Pulmonary artery endothelial cell (primary cell): ENCODE measurements at places on chromosomes 4 and X. TPM values are rescaled to one million over a fixed set of nuclear protein-coding genes. Genes with fewer than 3 reads are reported as not detected.

DNA sequence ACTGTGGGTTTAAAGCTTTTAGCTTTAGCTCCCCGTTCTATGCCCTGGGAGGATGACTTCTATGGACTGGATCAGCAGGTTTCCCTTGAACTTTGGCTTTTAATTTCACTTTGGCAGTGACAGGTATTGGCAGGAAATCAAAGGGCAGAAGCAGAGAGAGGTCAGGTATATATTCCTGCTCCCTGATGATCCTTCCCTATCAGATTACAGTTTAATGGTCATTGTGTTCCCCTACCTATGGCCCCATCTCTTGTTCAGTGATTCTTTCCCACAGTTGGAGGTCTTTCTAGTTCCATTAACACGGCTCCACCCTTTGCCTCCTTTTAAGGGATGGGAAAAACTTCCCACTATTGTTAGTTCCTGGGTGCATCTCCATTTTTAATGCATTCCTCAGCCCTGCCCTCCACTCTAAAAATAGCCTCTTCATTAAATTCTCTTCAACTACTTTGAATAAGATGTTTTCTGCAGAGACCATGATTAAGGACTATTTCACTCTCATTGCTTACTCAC is 107.8 kb upstream of the TMEM47 start:
- no peak for DNase-seq

DNA sequence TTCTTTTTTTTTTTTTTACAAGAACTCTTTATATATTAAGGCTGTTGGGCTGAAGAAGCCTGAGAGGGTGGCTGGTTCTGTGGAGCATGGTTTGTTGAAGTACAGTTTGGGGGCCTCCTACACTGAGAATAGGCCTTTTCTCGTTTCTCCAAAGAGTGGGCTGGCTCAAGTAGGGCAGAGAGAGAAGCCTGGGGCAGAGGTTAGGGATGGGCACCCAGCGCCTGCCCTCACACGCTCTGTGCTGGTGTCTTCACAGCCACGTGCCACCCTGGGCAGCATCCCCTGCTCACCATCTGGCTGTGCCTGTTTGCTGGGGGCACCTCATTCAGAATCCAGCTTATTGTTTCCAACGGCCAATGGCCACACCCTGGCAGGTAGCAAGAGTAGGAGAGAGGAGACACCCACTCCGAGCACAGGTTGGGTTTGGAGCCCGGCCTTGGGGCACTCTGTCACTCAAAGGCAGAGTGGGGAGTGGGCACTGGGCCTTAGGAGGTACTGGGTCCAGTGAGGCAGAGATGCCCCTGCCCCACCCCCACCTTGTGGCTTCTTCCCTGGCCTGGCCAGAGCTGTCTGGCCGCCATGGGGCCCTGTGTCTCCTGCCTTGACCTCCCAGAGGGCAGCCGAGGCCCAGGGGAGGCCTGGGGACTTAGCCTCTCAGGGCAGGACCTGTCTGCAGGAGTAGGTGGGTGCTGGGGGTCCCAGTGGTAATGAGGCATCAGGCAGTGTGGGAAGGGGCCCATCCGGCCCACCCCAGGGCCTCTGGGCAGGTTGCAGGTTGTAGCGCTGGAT is 2.9 kb downstream of the MSANTD1 start:
- no peak for DNase-seq

DNA sequence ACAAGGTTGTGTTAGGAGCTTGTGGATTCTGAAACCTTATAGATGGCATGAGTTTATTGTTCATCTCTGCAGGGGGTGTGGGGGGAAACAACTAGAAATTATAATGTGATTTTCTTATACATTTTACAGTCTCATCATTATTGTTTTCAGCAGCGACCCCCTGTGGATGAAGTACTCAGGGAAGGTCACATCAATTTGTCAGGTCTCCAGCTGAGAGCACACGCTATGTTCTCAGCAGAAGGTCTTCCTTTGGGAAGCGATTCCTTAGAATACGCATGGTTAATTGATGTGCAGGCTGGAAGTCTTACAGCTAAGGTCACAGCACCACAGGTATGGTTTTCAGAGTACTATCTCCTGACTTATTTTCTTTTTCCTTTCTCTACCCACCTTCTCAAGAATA is 72.2 kb downstream of the BLTP1 start:
- DNase-seq = no peak

GRCh38 chrX:31251336-31251735 is 179.5 kb upstream of the FTHL17 start:
- DNase-seq = no peak

GRCh38 chrX:16977771-16978170 is 31.3 kb downstream of the REPS2 start:
- DNase-seq = no peak

DNA sequence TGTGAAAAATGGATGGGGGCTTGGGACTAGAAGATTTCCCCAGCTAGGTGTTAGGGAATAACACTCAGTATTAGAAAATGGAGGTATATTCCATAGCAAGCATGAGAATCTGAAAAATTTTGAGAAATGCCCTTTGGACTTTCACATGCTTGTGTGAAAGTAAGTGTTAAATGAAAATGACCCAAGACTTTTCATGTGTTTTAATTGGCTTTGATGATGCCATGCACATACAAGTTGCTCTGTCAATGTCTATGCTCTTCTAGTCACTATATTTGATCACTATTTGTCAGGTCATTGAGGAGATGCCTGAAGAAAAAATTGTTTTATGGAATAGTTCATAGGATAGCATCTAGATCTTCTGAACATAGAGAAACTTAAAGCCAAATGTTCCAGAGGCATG is 147.6 kb downstream of the SH2D1A start:
- DNase-seq = no peak

GRCh38 chrX:20217271-20217670 is 49.4 kb downstream of the RPS6KA3 start:
- peak; percentile 65 for DNase-seq

DNA sequence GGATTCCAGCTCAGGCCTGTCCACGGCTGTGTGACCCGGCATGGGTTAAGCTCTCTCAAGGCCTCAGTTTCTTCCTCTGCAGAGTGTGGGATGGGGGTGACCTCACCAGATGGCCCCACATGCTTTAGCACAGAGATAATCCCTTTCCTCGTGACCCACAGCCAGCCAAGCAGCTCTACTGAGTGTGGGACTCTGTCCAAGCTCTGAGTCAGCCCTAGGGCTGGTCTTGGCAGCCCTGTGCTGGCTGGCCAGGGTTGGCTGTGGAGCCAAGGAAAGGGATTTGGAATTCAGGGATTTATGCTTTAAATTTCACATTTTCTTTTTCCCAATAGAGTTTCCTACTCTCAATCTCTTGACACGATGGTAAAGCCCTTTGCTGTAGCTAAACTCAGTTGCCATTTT is 19.7 kb upstream of the SPON2 start:
- DNase-seq = peak; percentile 79

- no peak for DNase-seq
These were observed 2700.3 kb downstream of the ARAP2 start for GRCh38 chr4:33543941-33544450.

GRCh38 chrX:39475372-39475771 is 622.4 kb downstream of the BCOR start:
- no peak for DNase-seq

- no peak for DNase-seq
These were observed 40.9 kb downstream of the COX18 start for GRCh38 chr4:73028621-73029020.

GRCh38 chr4:133355633-133356032 is 206.5 kb downstream of the PCDH10 start:
- DNase-seq = no peak

- no peak for DNase-seq
These were observed 55.2 kb downstream of the MTM1 start for GRCh38 chrX:150623583-150623982.

- DNase-seq = no peak
These were observed 16.4 kb upstream of the SLC4A4 start for GRCh38 chr4:71322425-71322824.

DNA sequence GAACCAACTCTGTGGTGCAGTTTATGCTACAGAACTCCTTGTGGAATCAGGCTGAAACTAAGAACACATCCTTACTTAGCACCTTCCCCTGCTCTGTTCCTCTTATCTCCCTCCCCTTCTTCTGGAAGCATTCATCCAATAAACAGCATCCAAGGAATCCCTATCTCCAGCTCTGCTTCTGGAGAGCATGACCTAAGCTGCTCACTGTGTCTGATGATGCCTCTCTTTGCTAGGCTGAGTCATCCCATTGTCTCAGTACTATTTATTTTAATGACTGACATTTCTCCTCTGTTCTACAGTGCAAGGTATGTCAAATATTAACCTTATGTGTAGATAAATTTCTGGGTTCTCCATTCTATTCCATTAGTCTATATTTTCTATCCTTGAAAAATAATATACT is 71.2 kb downstream of the BEND2 start:
- no peak for DNase-seq

DNA sequence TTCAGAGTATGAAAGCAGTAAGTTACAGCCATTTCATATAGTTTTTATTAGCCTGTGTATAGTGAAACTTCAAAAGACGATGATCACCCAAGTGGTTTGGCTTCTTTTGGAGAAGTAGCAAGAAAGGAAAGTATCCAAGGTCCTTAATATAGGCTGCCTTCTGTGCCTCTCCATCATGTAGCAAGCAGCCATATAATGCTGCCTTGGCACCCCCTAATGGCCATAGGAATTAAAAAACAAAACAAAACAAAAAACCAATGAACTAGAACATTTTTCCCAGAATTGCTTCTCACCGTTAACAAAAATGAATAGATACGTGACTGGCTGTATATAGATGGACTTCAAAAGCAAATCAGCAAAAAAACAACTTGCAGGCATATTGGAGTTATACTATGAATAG is 18.9 kb downstream of the LAMP2 start:
- no peak for DNase-seq

GRCh38 chr4:8666581-8666980 is 74.0 kb downstream of the CPZ start:
- DNase-seq = no peak

GRCh38 chr4:89299153-89299791 is 8.3 kb downstream of the GPRIN3 start:
- no peak for DNase-seq

DNA sequence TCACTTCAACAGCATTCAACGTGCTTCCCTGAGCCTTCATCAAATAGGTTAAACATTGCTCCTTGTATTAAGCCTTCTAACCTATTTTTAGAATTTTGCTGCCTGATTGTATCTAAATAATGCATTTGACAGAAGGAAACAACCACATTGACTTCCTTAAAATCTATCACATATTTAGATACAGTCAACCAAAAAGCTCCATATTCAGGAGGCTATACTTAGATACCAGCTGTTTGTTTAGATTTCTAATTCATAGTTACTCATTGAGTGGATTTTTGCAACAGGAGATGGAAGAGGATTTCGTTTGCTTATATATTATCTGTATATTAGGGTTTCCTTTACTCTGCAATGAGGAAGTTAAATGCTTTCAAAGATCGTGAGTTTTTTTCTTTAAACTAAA is 241.1 kb upstream of the PPP1R2C start:
- no peak for DNase-seq

DNA sequence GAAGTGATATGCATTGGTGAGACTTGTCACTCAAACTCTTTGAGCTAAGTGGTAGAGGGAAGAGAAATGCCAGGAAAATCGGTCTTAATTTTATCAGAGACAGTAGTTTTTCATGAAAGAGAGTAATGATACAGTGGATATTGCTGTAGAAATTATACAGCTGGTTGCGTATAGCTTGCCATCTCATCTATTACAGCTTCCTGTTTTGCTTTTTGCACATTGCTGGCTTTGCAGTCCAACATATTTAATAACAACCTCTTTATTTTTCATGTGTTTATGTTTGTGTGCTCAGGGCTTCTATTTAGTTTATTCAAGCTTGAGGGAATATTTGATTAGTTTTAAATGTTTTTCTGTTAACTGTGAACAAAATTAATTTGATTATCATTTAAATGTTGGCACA is 11.5 kb downstream of the SMAD1 start:
- DNase-seq = no peak

- no peak for DNase-seq
These were observed 120.9 kb downstream of the MBNL3 start for GRCh38 chrX:132367984-132368383.

GRCh38 chrX:68690936-68691501 is 43.6 kb downstream of the STARD8 start:
- DNase-seq = no peak

GRCh38 chr4:55437356-55437796 is 41.6 kb downstream of the TMEM165 start:
- no peak for DNase-seq

DNA sequence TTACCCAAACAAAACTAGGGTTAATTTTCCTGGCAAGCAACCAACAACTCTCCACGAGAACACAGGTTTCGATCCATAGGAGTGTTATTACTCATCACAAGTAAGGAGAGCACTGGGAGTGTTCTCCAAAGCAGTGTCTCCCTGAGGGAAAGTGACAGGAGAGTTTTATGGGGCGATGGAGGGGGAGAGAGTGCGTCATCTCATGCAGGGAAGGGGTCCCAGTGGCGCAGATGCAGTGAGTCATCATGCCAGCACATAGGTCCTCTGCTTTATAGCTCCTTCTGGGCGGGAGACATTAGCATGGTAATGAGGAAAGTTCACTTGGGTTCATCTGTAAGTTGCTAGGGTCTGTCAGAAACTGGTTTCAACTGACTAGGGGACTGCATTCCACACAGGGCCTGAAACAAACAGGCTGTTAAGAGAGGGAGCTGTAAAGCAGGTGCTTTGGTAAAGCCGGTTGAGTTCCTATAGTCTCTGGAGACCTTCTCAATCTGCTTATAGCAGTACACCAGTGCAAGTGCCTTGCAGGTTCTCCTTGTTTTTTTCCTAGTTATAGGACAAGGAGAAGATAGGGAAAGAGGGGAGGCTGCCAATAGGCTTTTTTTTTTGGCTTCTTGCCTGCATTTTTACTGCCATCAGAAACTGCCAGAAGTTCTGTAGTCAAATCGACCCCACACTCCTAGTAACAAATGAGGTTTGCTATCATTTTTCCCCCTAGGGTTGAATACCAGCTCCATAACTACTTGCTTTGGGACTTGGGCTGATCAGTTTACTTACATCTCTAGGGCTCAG is 12.8 kb upstream of the BOD1L1 start:
- no peak for DNase-seq

Gene TLR7
- not detected in 2 replicates for total RNA-seq

Gene TGIF2LX
- not detected in 2 replicates for total RNA-seq

Gene GPC3
- not detected in 2 replicates for total RNA-seq

Gene GPRASP1
- 1.1 and 1.4 TPM in 2 replicates for total RNA-seq

Gene TSPAN7
- 4.6 and 13.5 TPM in 2 replicates for total RNA-seq

Gene FAM47A
- total RNA-seq = not detected in 2 replicates

Gene TCEAL8
- 70.2 and 88.2 TPM in 2 replicates for total RNA-seq

Gene GSX2
- not detected in 2 replicates for total RNA-seq

Gene ATP2B3
- total RNA-seq = 0.11 TPM in 1 of 2 replicates, not detected in the other

Gene HERC6
- 5.9 and 7.2 TPM in 2 replicates for total RNA-seq

Gene ASB12
- not detected in 2 replicates for total RNA-seq

Gene NIPAL1
- total RNA-seq = 0.78 and 1.6 TPM in 2 replicates

Gene FGA
- not detected in 2 replicates for total RNA-seq

Gene ELF4
- 11.8 and 15.0 TPM in 2 replicates for total RNA-seq

Gene CCDC149
- 6.8 and 11.1 TPM in 2 replicates for total RNA-seq

Gene PSAPL1
- total RNA-seq = not detected in 2 replicates

Gene SOD3
- total RNA-seq = not detected in 2 replicates

Gene CENPVL1
- total RNA-seq = not detected in 2 replicates
